ENCODE measurements at places on chromosomes 13 and 19.

GRCh38 chr19:17830567-17831418 is 9.5 kb upstream of the INSL3 start:
- peak; percentile 36 for DNase-seq

DNA sequence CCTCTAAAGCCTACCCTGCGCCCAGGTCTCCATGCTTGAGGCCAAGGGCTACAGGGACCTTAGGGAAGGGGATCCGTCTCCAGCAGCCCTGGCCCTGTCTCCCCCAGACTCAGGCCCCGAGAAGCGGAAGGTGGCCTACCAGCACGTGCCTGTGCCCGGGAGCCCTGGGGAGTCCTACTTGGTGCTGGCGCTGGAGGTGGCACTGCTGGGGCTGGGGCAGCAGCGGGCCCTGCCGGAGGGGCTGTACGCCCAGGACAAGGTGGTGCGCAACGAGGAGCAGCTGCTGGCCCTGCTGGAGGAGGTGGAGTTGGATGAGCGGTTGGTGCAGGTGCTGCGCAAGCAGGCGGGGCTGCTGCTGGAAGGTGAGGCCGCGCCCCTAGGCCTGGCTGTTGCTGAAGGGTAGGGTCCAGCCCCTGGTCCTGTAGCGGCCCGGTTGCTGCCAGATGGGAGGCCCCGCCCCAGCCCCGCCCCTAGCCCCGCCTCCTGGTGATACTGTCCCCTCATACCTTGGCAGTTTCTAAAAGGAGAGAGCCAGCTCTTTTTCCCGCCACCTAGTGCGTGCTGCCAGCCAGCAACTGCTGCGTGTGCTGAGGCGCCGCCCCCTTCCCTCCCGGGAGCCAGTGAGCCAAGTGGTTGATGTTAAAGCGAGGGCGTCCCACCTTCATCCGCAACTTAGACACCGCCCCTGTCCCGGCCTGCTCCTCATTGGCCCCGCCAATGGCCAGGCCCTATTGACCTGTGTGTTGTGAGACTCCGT is 22.6 kb downstream of the ZSWIM4 start:
- DNase-seq = no peak

- DNase-seq = no peak
Observed at GRCh38 chr19:47447470-47448359, 24.0 kb downstream of the SLC8A2 start.

- DNase-seq = no peak
Observed at GRCh38 chr13:113064534-113065405, 40.8 kb upstream of the F7 start.

GRCh38 chr13:40116008-40116407 is 460.5 kb downstream of the COG6 start:
- DNase-seq = peak; percentile 38

DNA sequence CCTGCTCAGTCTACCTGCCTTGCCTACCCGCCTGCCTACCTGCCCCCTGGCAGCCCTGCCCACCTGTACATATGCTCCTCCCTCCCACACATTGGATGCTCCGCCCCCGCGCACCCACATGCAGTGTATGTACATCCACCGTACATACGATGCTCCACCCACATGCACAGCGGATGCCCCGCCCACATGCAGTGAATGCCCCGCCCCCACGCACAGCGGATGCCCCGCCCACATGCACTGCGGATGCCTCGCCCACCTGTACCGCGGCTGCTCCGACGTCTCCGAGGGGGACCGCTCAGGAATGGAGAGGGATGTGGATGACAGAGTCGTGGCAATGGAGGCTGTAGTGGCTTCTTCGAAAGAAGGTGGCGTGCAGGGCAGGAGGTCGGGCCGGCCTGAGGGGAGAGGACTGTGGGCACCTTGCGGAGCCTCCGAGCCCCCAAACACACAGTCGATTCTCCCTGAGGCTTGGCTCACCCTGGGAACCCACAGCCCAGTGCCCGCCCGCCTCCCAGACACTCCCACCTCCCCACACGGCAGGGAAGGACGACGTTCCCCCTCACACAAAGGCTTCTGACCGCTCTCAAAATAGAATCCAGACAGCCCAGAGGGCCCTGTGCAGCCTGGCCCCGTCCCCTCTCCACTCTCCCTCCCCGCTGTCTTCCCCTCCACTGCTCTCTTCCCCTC is 16.5 kb upstream of the CACTIN start:
- DNase-seq = no peak

DNA sequence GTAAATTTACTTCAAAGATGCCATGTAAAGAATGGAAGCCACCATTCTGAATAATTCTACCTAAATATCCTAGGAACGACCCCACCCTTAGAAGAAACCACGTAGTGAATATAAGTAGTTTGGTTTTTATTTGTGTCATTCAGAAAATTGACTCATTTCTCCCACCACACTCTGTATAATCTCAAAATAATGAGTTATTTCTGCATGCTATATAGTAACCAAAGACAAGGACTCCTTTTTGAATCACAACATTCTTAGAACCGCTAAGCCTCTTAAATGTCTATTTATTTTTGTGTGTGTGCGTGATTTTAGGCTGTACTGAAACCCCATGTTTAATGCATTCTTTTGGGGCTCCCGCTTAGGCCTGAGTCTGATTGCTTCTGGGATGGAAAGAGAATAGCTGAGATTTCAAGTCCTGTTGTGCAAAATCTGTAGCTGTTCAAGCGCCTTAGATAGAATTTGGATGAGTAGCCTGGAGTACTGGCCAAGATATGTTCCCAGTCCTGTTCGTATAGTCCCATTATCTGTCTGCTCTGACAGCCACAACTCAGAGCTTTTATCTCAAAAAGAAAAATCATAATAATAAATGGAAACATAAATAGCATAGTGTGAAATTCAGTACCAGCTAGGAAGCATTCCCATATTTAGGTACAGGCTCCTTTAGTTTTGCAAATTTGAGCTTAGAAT is 532.4 kb upstream of the NBEA start:
- DNase-seq = no peak

DNA sequence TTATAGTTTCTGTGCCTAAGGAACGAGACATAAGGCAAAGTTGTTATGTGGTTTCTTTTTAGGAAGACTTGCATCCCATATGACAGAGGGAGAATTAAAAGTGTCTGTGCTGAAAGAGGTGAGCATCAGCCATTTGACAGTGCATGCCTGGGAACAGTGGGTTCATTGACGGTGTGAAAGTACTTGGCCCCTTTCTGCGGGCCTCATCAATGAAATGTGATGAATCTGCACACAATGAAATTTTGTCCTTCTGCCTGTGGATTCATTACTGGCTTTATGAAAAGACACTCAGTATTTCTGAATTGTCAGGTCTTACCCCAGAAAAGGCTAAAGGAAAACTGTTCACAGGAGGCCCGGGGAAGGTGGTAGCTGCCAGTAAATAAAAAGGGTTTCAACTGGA is 295.8 kb downstream of the FOXO1 start:
- no peak for DNase-seq

DNA sequence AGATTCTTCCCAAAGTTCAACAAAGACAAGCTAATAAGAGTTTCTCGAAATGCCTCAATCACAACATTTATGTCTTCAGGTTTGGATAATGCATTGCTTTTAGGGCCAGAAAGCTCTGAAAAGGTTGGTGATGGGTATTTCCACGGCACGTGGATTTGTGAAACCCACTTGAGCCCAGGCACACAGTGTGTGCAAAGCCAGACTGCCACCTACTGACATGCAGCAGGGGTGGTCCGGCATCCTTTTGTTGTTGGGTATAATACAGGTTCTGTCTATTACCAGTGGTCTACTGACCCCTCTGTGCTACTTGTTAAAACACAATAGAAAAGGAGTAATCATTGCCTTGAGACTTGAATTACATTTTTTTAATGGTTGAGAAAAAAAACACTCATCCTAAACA is 225.6 kb downstream of the RAP2A start:
- DNase-seq = no peak

- DNase-seq = no peak
Observed at GRCh38 chr13:99178636-99179035, 22.0 kb upstream of the UBAC2 start.

- DNase-seq = no peak
Observed at GRCh38 chr19:14406645-14407401, 12.3 kb downstream of the DDX39A start.

- peak; percentile 18 for DNase-seq
Observed at GRCh38 chr19:6061376-6062130, 48.7 kb downstream of the RFX2 start.

DNA sequence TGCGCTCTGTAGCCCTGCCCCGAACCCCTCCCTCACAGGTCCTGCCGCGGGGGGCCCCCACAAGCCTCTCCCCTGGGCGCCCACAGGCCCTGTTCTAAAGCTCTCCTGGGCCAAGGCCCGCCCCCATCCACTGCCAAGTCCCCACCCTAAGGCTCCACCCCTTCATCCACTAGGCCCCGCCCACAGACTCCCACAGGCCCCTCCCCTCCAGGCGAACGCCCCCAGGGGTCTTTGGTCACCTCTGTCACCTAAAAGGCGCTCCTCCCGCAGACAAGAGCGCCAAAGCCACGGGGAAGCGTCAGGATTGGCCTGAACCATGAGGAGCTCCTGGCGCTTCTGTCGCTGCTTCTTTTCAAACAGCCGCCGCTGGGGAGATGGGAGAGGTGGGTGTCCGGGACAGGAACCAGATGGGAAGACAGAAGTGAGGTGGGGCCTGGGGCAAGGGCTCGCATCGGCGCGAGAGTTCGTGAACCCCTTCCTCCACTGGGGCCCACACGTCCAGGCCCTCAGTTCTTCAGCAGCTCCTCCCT is 2.3 kb downstream of the TULP2 start:
- peak; percentile 84 for DNase-seq

DNA sequence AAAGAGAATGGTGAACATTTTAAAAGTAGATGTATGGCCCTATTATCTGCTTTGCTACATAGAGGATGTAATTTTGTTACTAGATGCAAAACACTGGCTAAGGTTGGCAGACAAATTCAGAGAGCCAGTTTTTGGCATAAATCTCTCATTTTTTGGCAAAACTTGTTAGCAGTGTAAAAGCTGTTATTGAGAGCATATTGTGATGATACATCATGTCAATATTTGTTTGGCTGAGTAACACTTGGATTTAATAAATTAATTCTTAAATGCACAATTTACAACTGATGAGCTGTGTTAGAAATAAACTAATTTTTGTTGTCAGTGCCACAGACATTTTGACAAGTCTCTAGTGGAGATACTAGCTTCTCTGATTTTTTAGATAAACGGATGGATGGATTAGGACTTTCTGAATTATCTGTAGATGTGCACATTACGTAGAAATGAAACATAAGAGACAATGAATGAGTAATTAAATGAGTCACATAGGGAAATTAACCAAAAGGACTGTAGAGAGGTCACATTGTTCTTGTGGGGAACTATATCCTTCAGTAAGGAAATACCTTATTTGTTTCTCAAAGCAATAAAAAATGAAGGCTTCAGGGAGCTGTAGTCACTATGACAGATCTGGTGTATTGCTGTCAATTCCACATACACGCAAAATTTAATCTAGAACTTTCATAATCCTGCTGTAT is 17.4 kb downstream of the UFM1 start:
- DNase-seq = no peak

DNA sequence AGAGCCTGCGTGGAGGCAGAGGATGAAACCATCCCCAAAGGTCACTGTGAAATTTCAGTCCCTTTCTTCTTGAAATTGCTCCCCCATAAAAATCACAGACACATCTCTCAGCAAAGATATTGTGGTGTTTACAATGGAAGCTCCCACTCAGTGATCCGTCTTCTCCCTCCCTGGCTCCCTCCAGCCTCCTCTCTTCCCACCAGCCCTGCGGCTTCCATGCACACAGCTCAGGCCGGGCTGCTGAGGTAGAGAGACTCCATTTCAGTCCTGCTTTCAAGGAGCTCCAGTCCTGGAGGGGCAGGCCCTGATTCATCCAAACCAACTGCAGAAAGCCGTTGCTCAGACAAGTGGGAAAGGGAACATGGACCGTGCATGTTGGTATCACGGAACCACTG is 24.0 kb upstream of the MIER2 start:
- DNase-seq = peak; percentile 42

- DNase-seq = no peak
Observed at GRCh38 chr13:94656176-94656575, 54.5 kb downstream of the GPR180 start.

DNA sequence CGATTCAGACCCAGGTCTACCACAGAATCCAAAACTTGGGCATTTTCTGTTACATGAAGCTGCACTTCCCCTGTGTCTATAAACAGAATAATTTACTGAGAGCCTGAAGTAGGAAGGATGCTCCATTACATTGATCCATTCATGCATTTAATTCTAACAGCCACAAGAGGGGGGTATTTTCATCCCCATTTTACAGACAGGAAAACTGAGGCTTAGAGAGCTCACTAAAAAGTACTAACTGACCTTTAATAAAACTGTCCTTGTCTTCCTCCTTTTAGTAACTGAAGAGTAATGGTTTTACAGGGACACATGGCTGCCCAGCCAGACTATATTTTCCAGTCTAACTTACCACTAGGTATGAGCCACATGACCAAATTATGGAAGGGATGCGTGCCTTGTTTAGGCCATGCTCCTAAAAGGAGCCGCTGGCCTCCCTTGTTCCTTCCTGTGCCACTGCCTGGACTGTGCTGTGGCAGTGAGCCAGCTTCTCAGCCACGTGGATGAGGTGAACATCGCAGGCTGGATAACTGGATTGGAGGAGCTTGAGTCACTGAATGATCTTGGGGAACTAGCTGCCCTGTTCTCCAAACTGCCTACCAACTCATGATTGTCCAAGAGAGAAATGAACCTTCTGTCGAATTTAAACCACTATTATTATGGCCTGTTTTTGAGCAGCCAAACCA is 108.3 kb downstream of the DOCK9 start:
- no peak for DNase-seq

DNA sequence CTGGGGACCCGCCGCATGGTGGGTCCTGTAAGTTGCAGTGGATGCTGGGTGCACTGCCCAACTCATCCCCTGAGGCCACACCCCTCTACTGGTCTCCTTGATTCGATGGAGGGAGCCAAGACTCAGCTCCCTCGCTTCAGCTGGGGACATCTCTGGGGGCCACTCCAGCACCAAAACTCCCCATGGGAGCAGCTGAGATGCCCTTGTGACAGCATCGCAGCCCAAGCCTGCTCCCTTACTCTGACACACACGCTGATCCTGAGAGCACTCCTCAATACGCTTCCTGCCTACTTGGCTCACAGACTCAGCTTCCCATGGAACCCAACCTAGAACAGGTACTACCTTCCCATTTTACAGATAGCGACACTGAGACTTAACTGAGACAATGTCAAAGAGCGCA is 56.2 kb downstream of the PEPD start:
- no peak for DNase-seq

DNA sequence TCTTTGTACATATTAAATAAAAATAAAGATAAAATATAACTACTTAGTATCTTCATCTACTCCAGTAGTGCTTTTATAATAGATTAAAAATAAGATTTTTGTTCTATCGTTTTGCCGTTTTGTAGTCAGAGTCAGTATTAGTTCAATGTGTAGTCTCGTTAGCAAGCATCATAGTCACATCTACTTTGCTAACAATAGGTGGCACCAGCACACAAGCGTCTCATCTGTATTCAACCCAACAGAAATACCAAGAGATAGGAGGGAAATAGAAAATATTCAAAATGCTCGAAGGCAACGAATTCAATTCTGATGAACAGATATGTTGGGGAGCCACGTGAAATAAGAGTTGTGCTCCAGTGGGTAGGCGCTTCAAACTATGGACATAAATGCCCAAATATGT is 21.4 kb upstream of the MICU2 start:
- no peak for DNase-seq

Measured in heart left ventricle (tissue), 16 donors.